ENCODE measurements at places on chromosomes 5 and 9.

DNA sequence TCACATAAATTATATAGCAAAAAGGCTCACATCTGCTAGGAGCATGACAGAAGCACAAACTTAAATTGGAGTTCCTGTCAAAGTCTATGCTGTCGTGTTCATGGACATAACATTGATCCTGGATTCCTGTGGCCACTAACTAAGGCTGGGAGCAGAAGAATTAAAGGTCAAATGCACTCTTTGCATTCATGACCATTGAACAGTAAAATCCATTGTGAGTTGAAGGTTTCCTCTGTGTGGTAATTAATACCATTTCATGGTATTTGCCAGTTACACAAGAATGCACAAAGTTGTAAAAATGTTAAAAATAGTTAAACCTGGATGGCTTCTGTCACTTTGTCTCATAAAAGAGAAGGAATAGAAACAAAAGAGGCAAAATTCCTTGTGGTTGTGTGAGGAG lies 242.6 kb downstream of the NPR3 start:
- no peak for DNase-seq

GRCh38 chr9:12813960-12814876 lies 39.4 kb downstream of the LURAP1L start:
- no peak for DNase-seq

- no peak for DNase-seq
Observed at GRCh38 chr5:112154940-112155686, 264.0 kb downstream of the EPB41L4A start.

GRCh38 chr5:53547226-53547625 lies 13.2 kb upstream of the NDUFS4 start:
- no peak for DNase-seq

- DNase-seq = no peak
Observed at GRCh38 chr9:116673375-116673774, 13.7 kb upstream of the TRIM32 start.

GRCh38 chr9:90600029-90600428 lies 42.6 kb downstream of the DIRAS2 start:
- no peak for DNase-seq

- no peak for DNase-seq
Observed at GRCh38 chr5:165003283-165003682, 1497.9 kb downstream of the MAT2B start.

- DNase-seq = no peak
Observed at GRCh38 chr5:170464280-170465127, 39.3 kb upstream of the KCNIP1 start.

DNA sequence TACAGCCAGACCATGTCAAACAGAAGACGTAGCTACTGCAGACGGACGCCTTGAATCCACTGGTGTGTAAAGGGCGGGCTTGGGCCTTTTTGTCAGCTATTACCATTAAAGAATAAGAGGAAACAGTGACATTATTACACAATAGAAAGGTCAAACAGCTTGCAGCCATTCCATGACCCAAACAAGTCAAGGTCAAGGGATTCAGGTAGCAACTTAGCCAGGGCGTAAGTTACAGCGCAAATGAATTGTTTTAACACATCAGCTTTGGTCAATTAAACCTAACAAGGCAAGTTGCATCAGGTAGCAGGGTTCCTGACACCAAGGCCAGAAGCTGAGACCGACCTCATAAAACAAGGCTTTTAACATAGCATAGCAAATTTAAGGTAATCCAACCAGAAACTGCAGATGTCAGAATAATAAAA lies 15.3 kb downstream of the NFIB start:
- no peak for DNase-seq

DNA sequence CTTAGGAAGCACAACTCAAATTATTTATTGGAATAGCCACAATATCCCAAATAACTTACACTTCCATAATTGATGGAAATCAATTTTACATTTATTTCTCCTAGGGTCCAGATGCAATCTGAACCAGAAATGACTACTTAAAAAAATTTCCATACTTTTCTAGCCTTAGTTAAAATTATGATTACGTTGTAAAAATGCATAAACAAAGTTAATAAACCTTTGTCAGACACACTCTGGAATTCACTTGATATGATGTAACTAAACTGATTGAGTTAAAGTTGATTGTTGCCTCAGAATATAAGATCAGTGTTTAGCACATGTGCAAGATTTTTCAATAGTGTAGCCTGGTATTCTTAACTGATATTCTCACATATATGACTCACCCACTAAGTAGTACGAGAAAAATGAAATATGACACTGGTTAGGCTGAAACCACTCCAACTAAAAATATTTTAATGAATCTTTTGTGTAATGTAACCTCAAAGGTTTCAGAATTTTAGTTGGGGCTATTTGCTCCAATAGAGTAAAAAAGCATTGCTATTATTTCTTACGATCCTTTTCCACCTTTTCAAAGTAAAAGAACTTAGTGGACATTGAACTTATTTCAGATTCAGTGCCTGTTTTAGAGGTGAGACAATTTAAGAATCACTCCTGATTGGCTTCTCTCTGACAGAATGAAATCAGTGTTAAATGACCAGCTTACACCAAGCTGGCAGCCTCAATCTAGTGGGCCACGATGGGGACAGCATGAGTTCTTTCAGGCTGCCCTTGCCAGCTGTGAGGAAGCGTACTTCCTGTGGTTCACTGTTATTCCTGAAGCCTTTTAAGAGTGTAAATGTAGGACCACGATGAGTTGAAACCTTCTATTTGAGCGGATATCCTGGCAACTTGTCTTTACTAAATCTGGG lies 277.2 kb upstream of the CDH9 start:
- DNase-seq = no peak

DNA sequence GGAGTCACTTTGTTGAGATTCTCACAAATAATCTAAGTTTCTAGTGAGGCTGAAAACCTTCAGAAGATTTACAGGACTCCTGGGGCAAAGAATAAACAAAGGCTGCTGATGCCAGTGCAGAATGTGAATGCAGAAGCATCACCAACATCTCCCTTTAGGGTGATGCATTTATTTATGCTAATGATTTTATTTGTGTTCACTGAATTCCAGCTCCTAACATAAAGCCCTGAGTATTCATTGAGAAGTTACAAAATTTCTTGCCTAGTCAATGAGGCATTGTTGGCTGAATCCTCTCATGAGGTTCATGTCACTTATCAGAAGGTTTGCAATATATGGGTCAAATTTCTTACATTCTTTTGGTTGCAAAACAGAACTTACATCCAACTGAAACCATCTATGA lies 70.0 kb downstream of the GRIN3A start:
- no peak for DNase-seq

GRCh38 chr9:93949694-93950449 lies 5.3 kb downstream of the BARX1 start:
- no peak for DNase-seq

- no peak for DNase-seq
Observed at GRCh38 chr5:31083364-31083763, 110.1 kb upstream of the CDH6 start.

DNA sequence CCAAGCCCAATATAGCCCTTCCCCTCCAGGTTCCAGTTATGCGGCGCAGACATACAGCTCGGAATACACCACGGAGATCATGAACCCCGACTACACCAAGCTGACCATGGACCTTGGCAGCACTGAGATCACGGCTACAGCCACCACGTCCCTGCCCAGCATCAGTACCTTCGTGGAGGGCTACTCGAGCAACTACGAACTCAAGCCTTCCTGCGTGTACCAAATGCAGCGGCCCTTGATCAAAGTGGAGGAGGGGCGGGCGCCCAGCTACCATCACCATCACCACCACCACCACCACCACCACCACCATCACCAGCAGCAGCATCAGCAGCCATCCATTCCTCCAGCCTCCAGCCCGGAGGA lies 6.3 kb downstream of the NR4A3 start:
- DNase-seq = no peak

DNA sequence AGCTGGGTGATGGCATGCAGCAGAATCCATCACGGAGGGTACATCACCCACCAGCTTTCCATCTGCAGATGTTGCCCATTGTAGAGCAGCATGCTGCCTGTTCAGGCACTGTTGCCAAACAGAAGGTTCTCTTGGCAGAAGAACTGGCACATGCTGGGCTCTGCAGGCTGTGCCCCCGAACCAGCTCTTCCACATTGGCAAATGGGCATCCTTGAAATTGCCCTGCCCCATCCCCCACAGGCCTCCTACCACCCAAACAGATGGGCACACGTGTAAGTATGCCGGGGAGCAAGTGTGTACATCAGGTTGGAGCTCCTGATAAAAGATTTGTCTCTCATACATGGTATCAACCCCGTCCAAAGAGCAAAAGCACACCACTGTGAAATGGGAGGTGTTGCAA lies 220.3 kb upstream of the TAS2R1 start:
- DNase-seq = no peak

- DNase-seq = no peak
Observed at GRCh38 chr9:16125629-16126028, 572.8 kb downstream of the CCDC171 start.

DNA sequence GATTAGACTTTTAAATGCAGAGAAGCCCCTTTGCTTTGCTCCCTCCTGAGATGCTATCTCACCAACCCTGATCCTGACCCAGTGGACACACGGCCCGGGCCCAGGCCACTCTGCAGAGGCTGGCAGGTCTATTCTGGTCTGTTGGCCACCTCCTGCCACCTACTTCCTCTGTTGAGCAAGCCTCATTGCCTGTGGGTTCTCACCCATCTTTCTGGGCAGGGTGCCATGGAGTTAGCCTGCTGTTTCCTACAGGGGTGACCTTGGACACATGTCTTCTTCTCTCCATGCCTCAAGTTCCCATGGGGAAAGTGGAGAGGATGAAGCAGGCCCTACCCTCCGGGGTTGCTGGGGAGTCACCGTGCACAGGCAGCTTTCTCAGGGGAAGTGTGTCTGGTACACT lies 266.2 kb upstream of the IRX1 start:
- no peak for DNase-seq

- DNase-seq = no peak
Observed at GRCh38 chr5:150077996-150078801, 8.2 kb downstream of the CSF1R start.

- no peak for DNase-seq
Observed at GRCh38 chr9:82412586-82413305, 424.2 kb downstream of the SPATA31D1 start.

DNA sequence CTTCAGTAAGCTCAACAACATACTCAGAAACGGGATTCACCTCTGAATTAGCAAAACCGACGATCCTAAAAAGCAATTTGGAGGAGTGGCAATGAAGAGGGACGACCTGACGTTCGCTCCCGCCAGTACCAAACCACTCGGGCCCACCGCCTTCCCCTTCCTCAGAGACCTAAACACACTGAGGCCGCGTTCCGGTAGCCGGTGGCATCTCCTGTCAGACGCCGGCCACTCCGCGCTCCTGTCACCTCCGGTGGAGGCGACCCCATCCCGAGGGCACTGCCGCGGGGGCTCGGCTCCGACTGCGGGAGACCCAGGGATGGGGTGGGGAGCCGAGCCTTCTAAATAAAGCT lies 617 bp downstream of the PPP6C start:
- DNase-seq = no peak
